Effector memory CD4-positive, alpha-beta T cell (primary cell): ENCODE measurements at places on chromosomes 12 and 14.

- no peak for DNase-seq
Observed at GRCh38 chr14:75972801-75973421, 8.9 kb downstream of the TGFB3 start.

- DNase-seq, result no peak
Observed at GRCh38 chr12:125113789-125114188, 48.6 kb downstream of the AACS start.

GRCh38 chr14:46626876-46627275 lies 24.7 kb downstream of the RPL10L start:
- DNase-seq, result no peak

GRCh38 chr14:85653029-85653428 lies 123.1 kb downstream of the FLRT2 start:
- no peak for DNase-seq

DNA sequence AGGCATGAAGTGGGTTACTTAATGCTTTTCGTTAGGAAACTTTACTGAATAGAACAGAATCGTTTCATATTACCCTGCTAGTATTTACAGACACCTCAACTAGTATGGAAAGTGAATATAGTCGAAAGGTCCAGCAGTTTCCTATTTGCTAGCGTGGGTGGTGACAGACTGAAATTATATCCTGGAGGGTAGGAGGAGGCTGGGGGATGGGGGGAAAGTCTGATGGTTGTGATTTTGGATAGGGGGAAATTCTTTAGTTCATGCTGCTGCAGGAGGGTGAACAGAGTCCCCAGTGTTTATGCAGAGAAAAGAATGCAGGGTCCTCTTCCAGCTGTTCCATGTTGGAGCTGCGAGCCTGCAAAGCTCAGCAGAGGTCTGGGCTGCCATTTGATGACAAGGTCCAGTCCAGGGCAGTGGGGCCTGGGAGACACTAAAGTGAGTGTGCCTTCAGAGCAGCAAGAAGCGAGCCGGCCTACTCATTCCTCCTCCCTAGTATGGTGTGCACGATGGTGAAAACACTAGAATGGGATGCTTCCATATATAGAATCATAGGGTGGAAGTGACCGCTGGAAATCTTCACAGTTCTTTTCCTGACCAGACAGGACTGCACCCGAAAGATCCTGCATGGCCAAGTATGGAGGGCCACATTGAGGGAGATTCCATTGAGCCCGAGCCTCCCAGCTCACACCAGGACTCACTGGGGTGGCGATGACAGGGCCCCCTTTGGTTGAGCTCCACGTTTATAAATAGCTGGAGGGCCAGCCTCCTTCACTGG lies 2.1 kb downstream of the SAMD4A start:
- no peak for DNase-seq

GRCh38 chr12:44088647-44089046 lies 252.8 kb downstream of the TMEM117 start:
- DNase-seq, result no peak

GRCh38 chr12:124046456-124046740 lies 73.4 kb downstream of the ZNF664 start:
- DNase-seq, result no peak

GRCh38 chr12:53185582-53186153 lies 4.9 kb upstream of the CSAD start:
- no peak for DNase-seq

DNA sequence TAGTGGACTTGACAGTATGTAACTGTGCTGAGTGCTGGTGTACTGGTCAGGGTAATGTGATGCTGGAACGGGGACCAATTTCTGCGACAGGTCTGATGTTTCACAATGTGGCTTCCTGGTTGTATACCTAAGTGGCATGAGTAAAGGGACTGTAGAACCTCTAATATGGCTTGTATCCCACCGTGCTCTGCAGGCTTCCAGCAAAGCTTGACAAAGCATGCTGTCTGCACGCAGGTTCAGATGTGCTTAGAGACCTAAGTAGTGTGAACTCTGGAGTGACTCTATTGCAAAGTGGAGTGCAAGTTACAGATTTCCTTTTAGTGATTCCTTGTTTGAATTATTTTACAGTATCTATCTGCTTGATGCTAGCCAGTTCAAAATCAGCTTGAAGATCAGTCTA lies 415.8 kb upstream of the NOVA1 start:
- DNase-seq, result no peak
